ENCODE measurements at places on chromosomes 5 and 9.

DNA sequence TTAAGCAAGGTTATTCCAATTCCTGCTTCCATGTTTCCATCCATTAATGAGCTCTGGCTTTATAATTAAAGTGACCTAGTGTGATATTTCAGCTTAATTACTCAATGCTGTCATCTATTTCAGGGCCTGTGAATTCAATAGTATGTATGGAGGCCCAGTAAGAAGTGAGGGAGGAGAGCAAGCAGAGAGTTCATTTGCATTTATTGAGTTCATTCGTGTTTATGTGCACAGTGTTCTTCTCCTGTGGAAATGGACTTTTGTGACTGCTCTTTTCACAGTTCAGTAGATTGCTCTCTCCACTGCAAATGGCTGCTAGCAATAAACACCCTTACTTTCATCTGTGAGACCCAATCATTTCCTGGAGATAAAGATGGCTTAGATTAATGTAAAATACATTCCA lies 130.9 kb downstream of the CEMIP2 start:
- DNase-seq, result no peak

- DNase-seq, result no peak
Measured at GRCh38 chr5:173441053-173441628, 112.9 kb upstream of the STC2 start.

DNA sequence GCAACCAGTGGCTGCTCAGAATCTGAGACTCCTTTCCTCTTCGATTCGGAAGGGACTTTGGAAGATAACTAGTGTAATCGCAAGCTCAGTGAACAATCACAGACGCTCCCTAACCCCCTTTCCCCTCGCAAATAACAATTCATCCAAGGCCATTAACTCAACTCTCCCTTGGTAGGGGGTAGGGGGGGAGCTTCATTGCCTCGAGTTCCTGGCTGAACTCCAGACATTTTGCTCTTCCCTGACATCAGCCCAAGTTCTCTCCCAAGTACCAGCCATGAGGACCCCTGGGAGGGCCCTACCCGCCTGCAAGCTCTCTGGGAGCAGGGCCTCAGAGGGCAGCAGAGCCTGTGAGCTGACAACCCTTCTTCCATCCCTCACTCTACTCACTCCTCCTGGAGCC lies 8.4 kb downstream of the FAM163B start:
- DNase-seq, result no peak

- no peak for DNase-seq
Measured at GRCh38 chr9:118992813-118993794, 376.1 kb downstream of the BRINP1 start.

- DNase-seq, result no peak
Measured at GRCh38 chr5:44048276-44048984, 340.8 kb downstream of the FGF10 start.

- DNase-seq, result no peak
Measured at GRCh38 chr5:17261075-17261474, 43.6 kb downstream of the BASP1 start.

GRCh38 chr9:131942146-131942720 lies 137.4 kb downstream of the MED27 start:
- DNase-seq, result no peak
